ENCODE measurements at places on chromosomes 1 and 21.

DNA sequence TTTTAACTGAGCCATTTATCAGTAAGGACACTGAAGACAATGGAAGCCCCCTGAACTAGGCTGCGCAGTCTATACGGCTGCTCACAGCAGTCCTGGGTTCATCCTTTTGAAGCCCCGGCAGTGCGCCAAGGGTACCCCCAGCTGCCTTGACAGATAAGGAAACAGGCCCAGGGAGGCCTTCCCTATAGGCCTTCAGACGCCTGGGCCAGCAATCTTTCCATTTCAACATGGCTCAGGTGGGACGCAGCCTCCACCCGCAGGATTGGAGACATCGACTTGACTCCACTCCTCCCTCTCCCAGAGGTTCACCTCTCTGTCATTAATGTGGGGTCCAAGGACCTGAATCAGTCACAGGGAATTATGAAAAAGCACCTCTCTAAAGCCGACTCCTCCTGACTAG lies 2.8 kb upstream of the LYPD8 start:
- peaks cover 32% of the 10 kb centered on the region for H3K36me3 ChIP-seq
- no peaks in the 10 kb centered on the region for H3K27me3 ChIP-seq
- DNase-seq: no peak
- no peak overlapping the region for H3K4me3 ChIP-seq
- no peak overlapping the region for H3K27ac ChIP-seq

DNA sequence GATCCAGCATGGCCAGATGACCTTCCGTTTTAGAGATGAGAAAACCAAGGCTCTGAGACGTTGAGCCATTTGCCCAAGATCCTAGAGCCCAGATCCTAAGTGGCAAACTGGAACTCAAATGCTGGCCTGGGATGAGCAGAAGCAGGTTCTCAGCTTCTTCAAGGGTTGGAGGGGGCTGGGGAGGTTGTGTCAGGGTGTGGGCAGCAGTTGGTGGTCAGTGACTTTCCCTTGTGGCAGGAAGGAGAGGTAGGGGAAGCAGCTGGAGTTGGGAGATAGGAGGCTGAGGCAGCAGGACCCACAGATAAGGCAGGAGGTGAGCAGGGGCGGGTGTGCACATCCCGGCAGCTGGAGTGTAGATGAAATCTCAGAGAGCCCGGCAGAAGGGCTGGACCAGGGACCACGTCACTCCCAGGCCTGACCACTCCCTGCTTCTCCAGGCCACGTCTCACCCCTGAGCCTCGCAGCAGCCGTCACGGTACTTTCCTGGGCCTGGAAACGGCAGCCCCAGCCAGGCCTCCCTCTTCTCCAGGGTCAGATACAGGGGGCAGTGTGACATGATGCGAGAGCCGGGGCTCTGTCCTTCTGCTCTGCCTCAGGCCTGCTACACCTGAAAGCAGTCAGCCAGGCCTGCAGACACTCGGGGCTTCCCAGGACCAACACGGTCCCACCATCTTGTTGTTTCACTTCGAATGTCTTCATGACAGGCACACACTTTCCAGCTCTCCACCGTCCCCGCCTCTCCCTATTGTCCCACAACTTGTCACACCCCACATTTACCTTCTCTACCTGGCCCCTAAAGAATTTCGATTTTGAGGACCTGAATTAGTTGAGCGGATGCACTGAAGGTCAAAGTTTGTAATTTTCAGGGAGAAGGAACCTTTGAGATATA lies 11.5 kb upstream of the LAPTM5 start:
- H3K27ac ChIP-seq: no peak overlapping the region
- H3K36me3 ChIP-seq: no peaks in the 10 kb centered on the region
- H3K27me3 ChIP-seq: no peaks in the 10 kb centered on the region
- no peaks in the 10 kb centered on the region for H3K4me1 ChIP-seq
- DNase-seq: no peak
- no peak overlapping the region for H3K4me3 ChIP-seq

DNA sequence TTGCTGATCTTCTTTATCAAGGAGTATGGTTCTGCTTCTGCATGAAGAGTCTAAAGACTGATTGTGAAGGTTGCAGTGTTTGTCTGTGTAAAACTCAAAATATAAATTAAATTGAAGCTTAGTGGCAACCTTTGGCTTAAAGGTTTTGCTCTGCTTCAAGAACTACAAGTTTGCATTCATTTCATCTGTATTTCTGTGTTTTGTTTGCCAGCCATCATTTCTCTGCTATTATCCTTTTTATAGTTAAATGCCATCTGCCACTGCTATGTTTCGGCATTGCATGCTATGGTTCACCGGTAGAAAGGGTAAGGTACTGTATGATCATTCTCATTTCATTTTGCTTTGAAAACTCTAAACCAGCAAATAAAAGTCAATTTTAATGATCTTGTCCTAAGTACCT lies 52.9 kb downstream of the OSBPL9 start:
- H3K27me3 ChIP-seq: no peaks in the 10 kb centered on the region
- no peaks in the 10 kb centered on the region for H3K36me3 ChIP-seq
- H3K4me3 ChIP-seq: no peak overlapping the region
- DNase-seq: no peak
- H3K27ac ChIP-seq: no peak overlapping the region

GRCh38 chr1:29521811-29522580 lies 285.7 kb downstream of the PTPRU start:
- no peaks in the 10 kb centered on the region for H3K4me1 ChIP-seq
- H3K27ac ChIP-seq: no peak overlapping the region
- H3K27me3 ChIP-seq: no peaks in the 10 kb centered on the region
- no peak overlapping the region for H3K4me3 ChIP-seq
- no peaks in the 10 kb centered on the region for H3K36me3 ChIP-seq
- peak; percentile 19 for DNase-seq

GRCh38 chr1:54805466-54805865 lies 4.3 kb upstream of the TTC22 start:
- H3K36me3 ChIP-seq: no peaks in the 10 kb centered on the region
- DNase-seq: no peak
- no peaks in the 10 kb centered on the region for H3K27me3 ChIP-seq
- H3K4me3 ChIP-seq: no peak overlapping the region

GRCh38 chr1:8033322-8033721 lies 7.2 kb upstream of the ERRFI1 start:
- H3K4me3 ChIP-seq: no peak overlapping the region
- H3K27me3 ChIP-seq: no peaks in the 10 kb centered on the region
- H3K36me3 ChIP-seq: no peaks in the 10 kb centered on the region
- no peak overlapping the region for H3K27ac ChIP-seq
- DNase-seq: no peak

- H3K36me3 ChIP-seq: no peaks in the 10 kb centered on the region
- no peak overlapping the region for H3K4me3 ChIP-seq
- H3K4me1 ChIP-seq: no peaks in the 10 kb centered on the region
- DNase-seq: no peak
- H3K27me3 ChIP-seq: no peaks in the 10 kb centered on the region
Measured at GRCh38 chr1:246281639-246282038, 225.4 kb downstream of the SMYD3 start.

DNA sequence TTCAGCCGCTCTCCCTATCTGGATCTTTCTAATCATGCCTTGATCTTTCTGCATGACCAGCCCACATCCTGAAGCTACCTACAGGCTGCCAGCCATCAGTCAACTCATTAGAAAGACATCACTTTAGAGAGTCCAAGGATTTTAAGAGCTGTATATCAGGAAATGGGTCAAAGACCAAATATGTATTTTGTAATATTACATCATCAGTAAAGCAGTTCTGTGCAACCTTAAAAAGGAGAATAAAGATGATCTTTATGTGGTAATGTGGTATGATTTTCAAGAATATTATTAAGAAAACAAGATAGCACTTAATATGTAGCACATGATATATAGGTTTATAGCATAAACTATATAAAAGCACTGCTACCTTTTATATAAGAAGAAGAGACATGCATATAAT lies 47.6 kb downstream of the SLC30A7 start:
- H3K4me1 ChIP-seq: no peaks in the 10 kb centered on the region
- H3K27me3 ChIP-seq: no peaks in the 10 kb centered on the region
- H3K36me3 ChIP-seq: peaks cover 50% of the 10 kb centered on the region

- no peak overlapping the region for H3K27ac ChIP-seq
- no peaks in the 10 kb centered on the region for H3K27me3 ChIP-seq
Measured at GRCh38 chr1:203373991-203374390, 23.1 kb upstream of the FMOD start.

- H3K36me3 ChIP-seq: peaks cover 13% of the 10 kb centered on the region
- no peaks in the 10 kb centered on the region for H3K27me3 ChIP-seq
- no peak overlapping the region for H3K27ac ChIP-seq
- H3K4me1 ChIP-seq: no peaks in the 10 kb centered on the region
- DNase-seq: no peak
Measured at GRCh38 chr1:46220808-46221207, 17.7 kb downstream of the LURAP1 start.
